M059J (cell line): ENCODE measurements at places on chromosomes 6 and 20.
A peak's percentile ranks its signal among the peaks of the same experiment; 100 is the strongest.

GRCh38 chr20:51418137-51418529 lies 124.4 kb downstream of the NFATC2 start:
- DNase-seq: peak; percentile 31

DNA sequence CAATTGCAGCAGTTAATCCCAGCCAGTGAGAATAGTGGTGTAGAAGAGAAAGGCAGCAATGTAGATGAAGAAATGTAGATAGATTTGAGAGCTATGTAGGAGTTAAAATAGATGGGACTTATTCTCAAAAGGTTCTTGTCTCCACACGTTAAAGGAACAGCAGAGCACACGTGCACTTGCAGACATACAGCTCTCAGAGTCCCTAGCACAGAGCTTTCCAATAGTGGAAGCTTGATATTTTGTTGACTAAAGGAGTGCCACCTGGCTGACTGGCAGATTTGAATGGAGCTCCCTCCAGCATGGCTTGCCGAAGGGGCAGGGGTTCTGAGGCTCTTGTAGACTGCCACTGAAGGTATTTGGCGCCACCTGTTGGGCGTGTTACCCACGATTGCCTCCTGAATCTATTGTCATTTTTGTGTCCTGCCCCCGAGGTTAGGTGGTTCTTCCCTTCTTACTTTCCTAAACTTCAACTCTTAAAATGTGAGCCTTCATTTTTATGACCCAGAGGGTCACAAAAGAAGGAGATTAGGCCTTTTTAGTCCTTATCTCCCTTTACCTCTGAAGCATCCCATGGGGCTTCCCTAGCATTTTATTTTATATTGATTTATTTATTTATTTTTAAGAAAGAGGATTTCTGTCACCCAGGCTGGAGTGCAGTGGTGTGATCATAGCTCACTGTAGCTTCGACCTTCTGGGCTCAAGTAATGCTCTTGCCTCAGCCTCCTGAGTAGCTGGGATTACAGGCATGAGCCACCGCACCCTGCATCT lies 16.4 kb downstream of the BRD2 start:
- peak; percentile 91 for DNase-seq

- DNase-seq: no peak
Measured at GRCh38 chr20:10843146-10843711, 169.4 kb upstream of the JAG1 start.

DNA sequence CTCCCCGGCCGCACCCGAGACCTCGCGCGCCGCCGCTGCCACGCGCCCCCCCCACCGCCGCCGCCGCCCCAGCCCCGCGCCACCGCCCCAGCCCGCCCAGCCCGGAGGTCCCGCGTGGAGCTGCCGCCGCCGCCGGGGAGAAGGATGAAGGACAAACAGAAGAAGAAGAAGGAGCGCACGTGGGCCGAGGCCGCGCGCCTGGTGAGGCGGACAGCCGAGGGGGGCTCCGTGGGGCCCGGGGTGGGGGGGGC lies 426 bp downstream of the ASXL1 start:
- DNase-seq: no peak

DNA sequence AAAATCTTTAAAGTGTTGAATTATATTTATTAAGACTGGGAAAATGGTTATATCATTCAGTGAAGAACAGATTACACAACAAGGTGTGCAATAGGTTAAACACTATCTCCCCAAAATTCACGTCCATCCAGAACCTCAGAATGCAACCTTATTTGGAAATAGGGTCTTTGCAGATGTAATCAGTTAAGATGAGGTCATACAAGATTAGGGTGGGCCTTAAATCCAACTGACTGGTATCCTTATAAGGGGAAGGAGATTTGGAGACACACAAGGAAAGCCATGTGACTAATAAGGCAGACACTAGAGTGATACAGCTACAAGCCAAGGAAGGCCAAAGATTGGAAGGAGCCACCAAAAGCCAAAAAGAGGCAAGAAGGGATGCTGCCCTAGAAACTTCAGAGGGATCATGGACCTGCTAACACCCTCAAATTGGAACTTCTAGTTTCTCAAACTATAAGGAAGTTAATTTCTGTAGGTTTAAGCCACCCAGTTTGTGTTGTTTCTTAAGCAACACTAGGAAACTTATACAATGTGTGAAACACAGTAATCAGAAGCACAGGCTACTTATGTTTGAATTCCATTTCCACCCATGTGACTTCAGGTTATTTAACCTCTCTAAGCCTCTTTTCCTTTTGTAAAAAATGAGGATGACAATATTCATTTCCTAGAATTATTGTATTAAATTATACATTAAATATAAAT lies 16.9 kb downstream of the ILRUN start:
- no peak for DNase-seq

GRCh38 chr6:132161283-132161682 lies 210.1 kb upstream of the CCN2 start:
- DNase-seq: peak; percentile 79

GRCh38 chr20:50589548-50590347 lies 79.6 kb downstream of the PTPN1 start:
- no peak for DNase-seq

DNA sequence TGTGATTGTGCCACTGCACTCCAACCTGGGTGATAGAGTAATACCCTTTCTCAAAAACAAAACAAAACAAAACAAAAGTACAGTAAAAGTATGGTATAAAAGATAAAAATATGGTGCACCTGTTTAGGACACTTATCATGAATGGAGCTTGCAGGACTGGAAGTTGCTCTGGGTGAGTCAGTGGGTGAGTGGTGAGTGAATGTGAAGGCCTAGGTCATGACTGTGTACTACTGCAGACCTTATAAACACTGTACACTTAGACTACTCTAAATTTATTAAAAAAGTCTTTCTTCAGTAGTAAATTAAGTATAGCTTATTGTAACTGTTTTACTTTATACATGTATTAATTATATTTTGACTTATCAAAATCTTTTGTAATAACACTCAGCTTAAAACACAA lies 46.0 kb downstream of the ZFP64 start:
- peak; percentile 32 for DNase-seq

DNA sequence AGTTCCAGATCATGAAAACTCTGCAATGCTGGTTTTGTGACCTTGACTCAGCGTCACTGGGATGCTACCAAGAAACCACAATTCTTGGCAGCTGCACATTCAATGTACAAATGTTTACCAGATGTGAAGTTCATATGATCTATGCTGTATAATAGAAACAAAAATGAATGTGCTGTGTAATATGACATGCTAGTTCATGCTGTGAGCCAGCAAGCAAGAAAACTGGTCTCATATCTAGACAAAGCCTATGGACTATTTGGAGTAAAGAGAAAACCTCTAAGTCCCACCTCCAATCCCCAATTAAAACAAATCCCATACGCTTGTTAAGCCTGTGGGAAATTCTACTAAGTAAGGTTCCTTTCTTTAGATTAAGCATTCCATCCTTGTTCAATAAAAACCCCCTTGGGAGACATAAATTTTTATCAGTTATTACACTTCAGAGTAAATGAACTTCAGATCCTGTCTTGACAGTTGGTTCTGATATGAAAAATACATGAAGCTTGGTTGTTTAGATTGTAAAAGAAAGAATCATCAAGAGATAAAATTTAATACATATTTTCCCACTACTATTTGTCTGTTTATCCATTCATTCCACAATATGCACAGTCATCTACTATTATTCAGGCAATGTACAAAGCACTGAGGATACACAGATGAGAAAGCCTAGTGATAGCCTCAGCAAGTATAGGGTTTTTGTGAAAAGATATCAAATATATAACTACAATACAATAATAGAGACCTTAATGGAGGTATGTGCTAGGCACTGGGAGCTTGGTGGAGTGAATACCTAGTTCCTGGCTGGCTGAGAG lies 20.1 kb downstream of the COL21A1 start:
- DNase-seq: peak; percentile 67

GRCh38 chr20:16476032-16476431 lies 97.2 kb downstream of the KIF16B start:
- DNase-seq: peak; percentile 62

- DNase-seq: no peak
Measured at GRCh38 chr20:36040571-36040970, 72.2 kb downstream of the CNBD2 start.

- no peak for DNase-seq
Measured at GRCh38 chr6:148351309-148351708, 8.7 kb downstream of the SASH1 start.

DNA sequence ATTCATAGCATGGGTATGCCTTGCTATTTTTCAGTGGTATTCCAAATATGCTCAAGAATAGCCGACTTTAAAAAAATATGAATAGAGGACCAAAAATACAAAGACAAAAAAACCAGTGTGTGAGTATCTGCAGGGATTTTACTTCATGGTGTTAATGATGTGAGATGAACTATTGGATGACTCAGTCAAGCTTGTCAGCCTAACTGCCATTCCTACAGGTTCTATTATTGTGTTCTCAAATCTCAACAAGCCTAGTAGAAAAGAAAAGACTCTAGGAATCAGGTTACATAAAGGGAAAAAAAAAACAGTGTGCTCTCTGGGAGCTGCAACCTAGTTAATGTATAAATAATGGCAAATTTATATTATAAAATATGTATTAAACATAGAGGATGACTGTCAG lies 588.4 kb upstream of the BTBD3 start:
- DNase-seq: peak; percentile 36

GRCh38 chr20:10605547-10606195 lies 68.1 kb downstream of the JAG1 start:
- no peak for DNase-seq

DNA sequence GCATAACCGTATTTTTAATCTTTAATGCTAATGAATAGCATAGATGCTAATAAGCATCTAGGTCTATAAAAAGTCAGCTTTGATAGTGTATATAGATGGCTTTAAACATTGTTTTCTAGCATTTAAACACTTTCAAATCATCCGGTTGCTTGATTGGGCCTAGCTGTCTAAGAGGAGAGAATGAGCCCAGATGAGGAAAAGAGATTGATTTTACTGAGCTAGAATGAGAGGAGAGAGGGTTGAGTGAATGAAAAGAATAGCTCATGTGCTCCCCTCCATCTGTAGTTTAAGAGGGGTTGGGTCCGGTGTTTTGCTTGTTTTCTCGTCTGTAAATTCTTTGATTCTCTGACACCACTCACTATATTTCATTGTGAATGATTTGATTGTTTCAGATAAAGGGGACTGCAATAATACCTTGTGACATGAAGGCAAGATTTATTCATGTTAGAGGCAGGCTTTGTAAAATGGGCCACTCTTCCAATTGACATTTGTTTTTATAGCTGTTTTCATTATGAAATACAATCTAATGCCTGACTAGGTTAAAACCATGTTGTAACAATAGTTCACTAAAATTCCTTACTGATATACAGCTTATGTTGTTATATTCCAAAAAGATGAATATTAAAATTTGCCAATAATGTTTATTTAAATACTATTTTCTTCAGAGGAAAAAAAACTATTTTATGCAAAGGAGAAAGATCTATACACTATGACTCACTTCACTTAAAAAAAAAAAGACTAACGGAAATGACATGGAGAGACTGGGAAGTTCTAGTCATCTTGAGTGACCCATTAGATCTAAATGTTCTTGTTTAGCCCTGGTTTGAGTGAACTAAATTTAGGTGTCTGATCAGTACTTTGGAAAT lies 3.2 kb downstream of the PTPN1 start:
- DNase-seq: peak; percentile 81

DNA sequence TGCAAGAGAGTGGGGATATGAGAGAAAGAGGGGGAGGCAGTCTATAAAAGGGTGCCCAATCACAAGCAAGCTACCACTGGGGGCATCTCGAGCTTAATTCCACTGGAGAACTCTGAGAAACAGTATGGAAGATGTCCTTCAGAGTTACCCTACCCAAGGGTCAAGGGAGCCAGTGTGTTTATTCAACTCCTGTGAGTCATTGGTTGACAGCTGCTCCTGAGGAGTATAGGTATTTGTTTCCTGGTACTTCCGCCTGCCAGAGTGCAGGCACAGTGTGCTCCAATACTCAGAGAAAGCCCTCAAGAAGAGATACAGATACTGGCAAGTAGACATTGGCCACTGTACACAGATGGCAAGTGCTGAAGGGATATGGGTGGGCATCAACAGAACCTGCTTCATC lies 49.5 kb downstream of the ARHGAP40 start:
- no peak for DNase-seq

GRCh38 chr6:125989631-125990030 lies 3.3 kb downstream of the TRMT11 start:
- peak; percentile 42 for DNase-seq

- DNase-seq: no peak
Measured at GRCh38 chr20:55882910-55883309, 122.4 kb downstream of the CBLN4 start.

DNA sequence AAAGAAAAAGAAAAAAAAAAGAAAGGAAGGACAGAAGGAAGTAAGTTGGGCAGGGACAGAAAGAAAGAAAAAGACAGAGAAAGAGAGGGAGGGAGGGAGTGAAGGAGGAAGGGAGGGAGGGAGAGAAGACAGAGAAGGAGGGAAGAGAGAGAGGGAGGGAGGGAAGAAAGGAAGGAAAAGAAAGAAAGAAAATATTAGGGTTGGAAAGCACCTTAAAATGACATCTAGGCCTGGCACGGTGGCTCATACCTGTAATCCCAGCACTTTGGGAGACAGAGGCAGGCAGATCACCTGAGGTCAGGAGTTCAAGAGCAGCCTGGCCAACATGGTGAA lies 33.2 kb downstream of the FASTKD5 start:
- DNase-seq: no peak

- DNase-seq: no peak
Measured at GRCh38 chr6:158778005-158778527, 41.1 kb downstream of the EZR start.

DNA sequence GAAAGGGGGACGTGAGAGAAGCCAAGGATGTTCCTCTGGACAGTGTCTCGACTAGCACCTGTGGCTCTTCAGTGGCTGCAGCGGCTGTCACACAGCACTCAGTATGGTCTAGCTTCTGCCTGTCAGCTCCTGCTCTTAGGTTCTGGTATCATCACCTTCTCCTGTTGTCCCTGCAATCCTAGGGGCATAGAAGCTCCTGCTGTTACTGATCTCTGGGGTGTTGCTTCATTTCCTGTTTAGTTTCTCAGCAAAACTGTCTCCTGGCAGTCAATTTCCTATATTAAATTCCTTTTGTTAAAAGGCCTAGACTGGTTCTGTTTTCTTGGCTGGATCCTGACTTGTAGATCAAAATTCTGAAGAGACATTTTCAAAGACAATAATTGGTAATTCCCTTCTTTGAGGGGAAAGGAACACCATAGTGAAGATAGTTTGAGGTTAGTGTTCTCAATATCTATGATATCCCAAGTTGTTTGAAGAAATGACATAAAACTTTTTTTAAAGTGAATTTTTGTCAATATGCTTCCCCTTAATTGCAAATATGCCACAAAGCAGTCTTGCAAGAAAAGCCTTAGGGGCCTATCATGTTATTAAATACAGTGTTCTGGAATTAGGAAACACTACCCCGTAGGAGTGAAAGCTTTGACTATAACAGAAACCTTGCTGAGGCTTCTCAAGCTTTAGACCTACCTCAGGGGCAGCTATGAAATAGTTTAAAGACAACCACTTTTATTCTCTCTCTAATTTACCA lies 148.5 kb downstream of the KIF6 start:
- DNase-seq: no peak

GRCh38 chr6:138219398-138219797 lies 1.1 kb upstream of the PBOV1 start:
- DNase-seq: no peak

DNA sequence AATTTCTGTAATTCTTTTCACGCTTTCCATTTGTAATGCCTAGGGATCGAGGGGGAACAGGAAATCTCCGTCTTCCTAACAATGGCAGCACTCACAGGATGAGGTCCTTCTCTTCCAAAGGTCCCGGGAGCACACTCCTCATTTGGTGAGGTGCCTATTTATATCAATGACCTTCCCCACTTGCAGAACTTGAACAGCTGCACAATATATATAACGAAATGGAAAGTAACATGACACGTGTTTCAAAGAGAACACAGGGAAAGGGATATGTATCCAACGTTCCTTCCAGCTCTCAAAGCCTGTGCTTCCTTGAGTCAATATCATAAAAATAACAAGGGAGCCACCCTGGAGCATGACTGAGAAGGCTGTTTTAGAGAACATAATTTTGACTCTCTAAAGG lies 78.6 kb upstream of the RBM24 start:
- no peak for DNase-seq
